Activated T-helper 1 cell treated with anti-CD3 and anti-CD28 coated beads, Interleukin-12 subunit alpha, Interleukin-12 subunit beta, Interleukin-2, Interleukin-4 antibody, amounts not matched to agents 30 ng/mL and 10 ng/mL and 1 ng/mL, durations not matched to agents 14 hours and 24 hours and 36 hours (primary cell): ENCODE measurements at places on chromosomes 1 and 21.

DNA sequence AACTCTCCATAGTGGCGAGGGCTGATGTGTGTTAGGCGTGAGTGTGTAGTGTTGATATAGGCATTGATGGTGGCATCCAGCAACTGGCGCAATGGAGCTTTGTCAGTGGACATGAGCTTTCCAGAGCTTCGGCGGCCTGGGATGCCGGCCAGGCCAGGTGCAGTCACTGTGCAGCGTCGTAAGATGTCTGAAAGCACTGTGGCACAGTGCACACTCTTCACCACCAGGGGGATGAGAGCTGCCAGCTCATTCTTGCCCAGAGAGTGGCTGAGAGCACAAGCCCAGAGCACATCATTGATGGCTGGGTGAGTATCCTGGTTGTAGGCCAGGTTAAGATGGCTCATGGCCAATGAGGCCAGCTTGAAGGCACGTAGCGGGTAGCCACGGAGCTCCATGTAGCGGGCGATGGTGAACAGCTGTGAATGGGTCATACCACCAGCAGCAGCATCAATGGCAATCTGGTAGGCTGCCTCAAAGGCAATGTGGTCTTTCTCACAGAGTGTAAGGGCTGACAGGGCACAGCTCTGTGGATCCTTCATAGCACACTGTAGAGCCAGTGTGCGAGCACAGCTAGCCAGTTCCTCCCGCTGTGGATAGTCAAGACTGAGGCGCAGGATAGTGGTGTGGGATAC is 6.7 kb downstream of the UROD start:
- DNase-seq = peak; percentile 46
- peaks cover 6% of the 10 kb centered on the region for H3K36me3 ChIP-seq
- peaks cover 2% of the 10 kb centered on the region for H3K27me3 ChIP-seq
- H3K4me3 ChIP-seq = no peak overlapping the region

GRCh38 chr1:55789466-55789865 is 574.3 kb upstream of the USP24 start:
- no peaks in the 10 kb centered on the region for H3K27me3 ChIP-seq
- H3K36me3 ChIP-seq = no peaks in the 10 kb centered on the region
- H3K4me3 ChIP-seq = no peak overlapping the region
- H3K27ac ChIP-seq = no peak overlapping the region

DNA sequence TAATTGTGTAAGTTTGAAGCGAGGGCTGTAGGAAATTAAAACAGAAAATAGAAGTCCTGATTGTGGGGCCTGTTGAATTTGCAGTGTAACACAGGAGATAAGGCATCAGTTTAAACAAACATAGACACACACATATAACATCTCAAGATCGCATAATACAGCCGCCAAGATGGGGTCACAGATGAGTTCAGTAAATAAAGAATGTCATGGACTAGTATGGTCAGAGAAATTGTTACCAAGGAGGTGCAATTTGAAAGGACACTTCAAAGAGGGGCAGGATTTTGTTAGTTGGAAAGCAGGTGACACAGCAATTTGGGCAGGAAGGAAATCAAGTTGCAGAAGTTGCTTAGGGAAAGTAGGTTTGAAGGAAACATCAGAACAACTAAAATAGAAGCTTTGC is 450.0 kb downstream of the USP25 start:
- no peaks in the 10 kb centered on the region for H3K4me1 ChIP-seq
- peaks cover under 1% of the 10 kb centered on the region for H3K27me3 ChIP-seq
- no peaks in the 10 kb centered on the region for H3K36me3 ChIP-seq
- no peak overlapping the region for H3K4me3 ChIP-seq
- no peak overlapping the region for H3K27ac ChIP-seq

GRCh38 chr21:31658053-31658452 is 1.4 kb upstream of the SOD1 start:
- no peak overlapping the region for H3K4me3 ChIP-seq
- H3K4me1 ChIP-seq = peaks cover 61% of the 10 kb centered on the region
- peaks cover 2% of the 10 kb centered on the region for H3K27me3 ChIP-seq
- H3K27ac ChIP-seq = no peak overlapping the region
- no peak for DNase-seq

DNA sequence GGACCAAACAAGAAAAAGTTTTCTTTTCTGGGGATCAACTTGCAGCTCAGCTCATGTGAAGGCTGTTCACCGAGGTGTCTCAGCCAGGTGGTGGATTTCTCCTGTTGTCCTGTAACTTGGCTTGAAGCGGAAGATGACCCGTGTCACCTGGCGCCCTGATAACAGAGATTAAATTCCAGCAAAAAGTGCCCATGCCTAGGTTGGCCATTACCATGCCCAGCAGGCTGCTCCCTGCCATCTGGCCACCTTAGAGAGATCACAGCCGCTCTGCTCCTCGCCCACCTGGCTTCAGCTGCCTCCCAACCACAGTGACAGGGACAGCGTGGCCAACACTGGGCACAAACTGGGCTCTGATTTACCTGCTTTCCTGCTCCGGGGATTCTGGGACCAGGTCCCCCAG is 149.5 kb downstream of the ZBTB18 start:
- no peak overlapping the region for H3K4me3 ChIP-seq
- DNase-seq = no peak
- H3K4me1 ChIP-seq = no peaks in the 10 kb centered on the region
- no peak overlapping the region for H3K27ac ChIP-seq
- H3K27me3 ChIP-seq = no peaks in the 10 kb centered on the region

- peaks cover 4% of the 10 kb centered on the region for H3K27me3 ChIP-seq
- peak; percentile 22 for DNase-seq
- H3K27ac ChIP-seq = peak overlapping the region; percentile 59
- H3K4me3 ChIP-seq = no peak overlapping the region
- H3K36me3 ChIP-seq = no peaks in the 10 kb centered on the region
Measured at GRCh38 chr1:94719926-94720793, 100.0 kb upstream of the SLC44A3 start.

DNA sequence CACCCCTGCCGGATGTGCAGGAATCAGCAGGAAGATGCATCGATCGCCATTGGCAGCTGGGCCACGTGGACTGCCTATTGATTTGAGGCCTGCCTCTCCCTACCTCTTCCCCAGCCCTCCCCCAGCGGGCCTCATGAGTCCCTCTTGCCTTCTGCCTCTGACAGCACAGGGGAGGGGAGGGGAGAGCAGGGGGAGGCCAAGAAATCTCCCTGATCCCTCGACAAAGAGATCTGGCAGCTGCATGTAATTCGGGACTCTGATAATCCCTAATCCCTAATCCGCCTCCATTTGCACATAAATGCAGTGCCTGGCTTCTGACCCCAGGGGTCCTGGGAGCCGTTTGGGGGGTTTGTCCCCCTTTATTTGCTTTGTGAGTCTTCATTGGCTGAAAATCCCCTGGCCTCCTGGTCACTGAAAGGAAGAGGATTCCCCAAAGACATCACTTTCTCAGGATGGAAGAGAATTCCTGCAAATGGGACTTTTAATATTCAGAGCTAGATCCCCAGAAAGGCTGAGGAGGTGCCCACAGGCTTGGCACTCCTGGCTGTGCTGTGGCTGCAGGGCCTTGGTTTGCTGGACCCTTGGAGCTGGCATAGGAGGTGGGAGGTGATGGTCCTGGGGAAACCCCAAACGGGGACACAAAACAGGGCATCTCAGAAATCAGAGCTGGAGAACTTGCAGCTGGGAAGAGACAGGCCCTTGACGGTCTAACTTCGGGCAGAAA is 239.4 kb upstream of the POU3F1 start:
- no peaks in the 10 kb centered on the region for H3K4me1 ChIP-seq
- no peak for DNase-seq
- no peak overlapping the region for H3K4me3 ChIP-seq
- H3K27ac ChIP-seq = no peak overlapping the region

DNA sequence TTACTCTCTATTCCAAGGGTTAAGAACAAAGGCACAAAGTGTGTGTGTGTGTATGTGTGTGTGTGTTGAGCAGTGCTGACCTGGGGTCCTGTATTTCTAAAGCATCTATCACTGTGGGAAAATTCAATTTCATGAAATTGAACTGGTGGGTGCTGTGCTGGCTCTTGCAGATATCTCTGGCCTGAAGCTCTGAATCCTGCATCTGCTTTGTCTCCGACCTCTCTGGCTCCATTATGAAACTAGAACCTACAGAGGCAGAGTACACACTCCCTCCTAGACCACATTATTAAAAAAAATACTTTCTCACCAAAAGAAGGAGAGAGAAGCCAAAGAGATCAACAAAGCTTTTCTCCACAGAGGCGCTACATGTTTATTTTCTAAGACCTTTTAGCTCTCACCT is 88.4 kb upstream of the PDE4B start:
- H3K27ac ChIP-seq = no peak overlapping the region
- no peak for DNase-seq
- H3K36me3 ChIP-seq = no peaks in the 10 kb centered on the region
- H3K4me1 ChIP-seq = no peaks in the 10 kb centered on the region
- peaks cover 21% of the 10 kb centered on the region for H3K27me3 ChIP-seq
- no peak overlapping the region for H3K4me3 ChIP-seq

GRCh38 chr1:89553157-89553556 is 28.5 kb downstream of the LRRC8B start:
- peaks cover 79% of the 10 kb centered on the region for H3K36me3 ChIP-seq
- H3K27me3 ChIP-seq = no peaks in the 10 kb centered on the region
- no peak for DNase-seq

GRCh38 chr1:230518511-230518910 is 92.4 kb upstream of the PGBD5 start:
- no peak overlapping the region for H3K4me3 ChIP-seq
- H3K27ac ChIP-seq = no peak overlapping the region
- H3K27me3 ChIP-seq = peaks cover 15% of the 10 kb centered on the region
- H3K4me1 ChIP-seq = no peaks in the 10 kb centered on the region
- H3K36me3 ChIP-seq = no peaks in the 10 kb centered on the region
- no peak for DNase-seq

DNA sequence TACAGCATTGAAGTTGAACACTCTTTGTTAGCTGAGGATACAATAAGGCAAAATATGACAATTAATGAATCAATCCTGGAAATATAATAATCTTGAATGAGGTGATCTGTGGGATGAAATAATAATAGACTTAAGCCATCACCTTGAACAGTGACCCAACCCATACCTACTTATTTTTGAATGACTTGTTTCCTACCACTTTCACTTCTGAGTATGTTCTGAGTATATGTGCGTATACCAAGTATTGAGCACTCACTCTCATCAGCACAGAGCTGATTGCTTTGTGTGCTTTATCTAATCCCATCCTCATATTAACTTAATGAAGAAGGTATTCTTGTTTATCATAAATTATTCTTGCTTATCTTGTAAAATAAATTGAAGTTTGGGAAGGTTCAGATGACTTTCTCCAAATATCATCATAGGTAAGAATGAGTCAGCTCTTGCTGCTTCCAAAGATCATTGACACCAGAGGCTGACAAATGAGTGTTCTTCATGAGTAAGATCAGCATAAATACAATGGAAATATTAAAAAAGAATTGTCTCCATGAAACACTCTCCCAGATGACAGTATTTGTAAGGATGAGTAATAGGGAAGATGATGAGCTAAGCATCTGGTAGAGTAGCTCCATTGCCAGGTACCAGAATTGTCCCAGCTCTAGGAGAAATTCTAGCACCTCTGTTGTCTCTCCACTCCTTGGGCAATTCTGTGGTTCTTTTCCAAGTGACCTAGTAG is 198.1 kb upstream of the KIAA0040 start:
- H3K27me3 ChIP-seq = peaks cover 7% of the 10 kb centered on the region
- no peak overlapping the region for H3K4me3 ChIP-seq
- DNase-seq = no peak
- no peak overlapping the region for H3K27ac ChIP-seq
- H3K36me3 ChIP-seq = no peaks in the 10 kb centered on the region

DNA sequence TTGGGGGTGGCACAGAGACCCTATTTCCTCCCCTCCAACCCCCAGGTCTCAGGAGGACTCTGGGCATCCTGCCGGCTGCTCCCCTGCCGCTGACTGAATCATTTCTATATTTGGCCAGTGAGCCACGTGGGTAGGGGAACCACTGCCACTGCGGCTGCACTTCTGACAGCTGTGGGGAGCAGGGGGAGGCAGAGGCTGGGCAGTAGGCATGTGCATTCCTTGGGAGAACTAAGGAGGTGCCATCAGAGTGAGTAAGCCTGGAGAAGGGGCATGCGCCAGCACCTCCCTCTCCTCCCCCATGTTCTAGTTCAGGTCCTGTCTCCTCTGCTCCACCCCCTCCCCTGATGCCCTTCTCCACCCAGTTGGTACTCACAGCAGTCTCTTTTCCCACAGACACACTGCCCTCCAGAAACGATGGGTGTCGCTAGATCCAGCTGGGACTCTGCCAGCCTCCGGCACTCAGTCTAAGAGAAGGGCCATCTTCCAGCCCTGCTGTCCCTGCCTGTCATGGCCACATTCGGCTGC is 12.0 kb downstream of the PPFIA4 start:
- H3K27me3 ChIP-seq = no peaks in the 10 kb centered on the region
- H3K4me3 ChIP-seq = no peak overlapping the region
- peaks cover 14% of the 10 kb centered on the region for H3K4me1 ChIP-seq
- H3K36me3 ChIP-seq = no peaks in the 10 kb centered on the region

DNA sequence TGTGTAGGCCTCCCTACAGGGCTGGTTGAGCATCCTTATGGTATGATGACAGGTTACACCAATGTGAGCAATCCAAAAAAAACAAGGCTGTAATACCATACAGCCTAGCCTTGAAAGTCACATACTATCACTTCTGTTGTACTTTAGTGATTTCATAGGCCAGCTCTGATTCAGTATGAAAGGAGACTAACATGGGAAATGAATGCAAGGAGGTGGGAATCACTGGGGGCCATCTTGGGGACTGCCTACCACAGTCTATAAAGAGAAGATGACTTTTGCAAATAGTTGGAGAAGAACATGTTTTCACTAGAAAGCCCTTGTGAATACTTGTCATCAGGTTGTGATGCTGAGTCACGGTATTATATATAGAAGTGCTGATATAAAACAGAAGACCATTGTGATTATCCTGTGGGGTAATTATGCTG is 270.7 kb downstream of the S1PR1 start:
- H3K4me1 ChIP-seq = no peaks in the 10 kb centered on the region
- H3K36me3 ChIP-seq = no peaks in the 10 kb centered on the region
- no peak overlapping the region for H3K4me3 ChIP-seq
- DNase-seq = no peak
- peaks cover 20% of the 10 kb centered on the region for H3K27me3 ChIP-seq

DNA sequence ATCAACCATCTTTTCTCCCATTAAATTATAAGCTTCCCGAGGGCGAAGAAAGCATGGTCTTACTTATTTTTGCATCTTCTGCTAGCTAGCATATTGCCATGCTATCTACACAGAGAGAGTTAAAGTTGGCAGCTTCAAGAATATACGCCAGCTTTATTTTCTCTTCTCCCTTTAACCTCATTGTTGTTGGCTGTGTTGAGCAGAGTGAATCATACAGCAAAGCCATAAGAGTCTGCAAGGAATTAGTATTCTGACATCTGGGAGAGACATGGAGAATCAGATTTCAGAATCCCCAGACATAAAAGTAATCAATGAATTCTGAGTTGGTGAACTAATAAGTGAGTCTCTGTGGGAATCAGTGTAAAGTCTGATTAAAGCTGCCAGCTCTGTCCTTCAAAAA is 649.6 kb upstream of the PTBP2 start:
- H3K4me1 ChIP-seq = no peaks in the 10 kb centered on the region
- no peak overlapping the region for H3K27ac ChIP-seq
- H3K36me3 ChIP-seq = no peaks in the 10 kb centered on the region
- no peak overlapping the region for H3K4me3 ChIP-seq

- H3K4me1 ChIP-seq = peaks cover 9% of the 10 kb centered on the region
- peaks cover 11% of the 10 kb centered on the region for H3K27me3 ChIP-seq
- no peaks in the 10 kb centered on the region for H3K36me3 ChIP-seq
- DNase-seq = peak; percentile 40
- H3K27ac ChIP-seq = no peak overlapping the region
- H3K4me3 ChIP-seq = no peak overlapping the region
Measured at GRCh38 chr1:31745096-31745945, 18.8 kb downstream of the ADGRB2 start.
